ENCODE measurements at places on chromosomes 4 and X.

DNA sequence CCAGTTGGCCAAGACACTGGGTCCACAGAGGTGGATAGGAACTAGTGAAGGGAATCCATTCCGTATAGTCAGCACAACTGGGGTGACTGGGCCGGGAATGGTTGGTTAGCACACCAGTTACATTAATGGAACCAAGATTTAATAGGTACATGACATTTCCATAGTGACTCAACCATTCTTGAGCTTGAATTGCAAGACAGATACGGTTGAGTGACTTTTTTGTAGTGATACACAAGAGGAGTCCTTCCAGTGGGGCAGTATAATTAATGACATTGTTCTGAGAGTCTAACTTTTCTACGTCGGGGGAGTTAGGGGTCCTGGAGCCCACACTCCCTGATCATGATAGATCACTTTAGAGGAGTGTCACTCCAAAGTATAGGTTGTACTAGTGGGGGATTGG is 211.6 kb upstream of the CXCL13 start:
- no peak for DNase-seq

DNA sequence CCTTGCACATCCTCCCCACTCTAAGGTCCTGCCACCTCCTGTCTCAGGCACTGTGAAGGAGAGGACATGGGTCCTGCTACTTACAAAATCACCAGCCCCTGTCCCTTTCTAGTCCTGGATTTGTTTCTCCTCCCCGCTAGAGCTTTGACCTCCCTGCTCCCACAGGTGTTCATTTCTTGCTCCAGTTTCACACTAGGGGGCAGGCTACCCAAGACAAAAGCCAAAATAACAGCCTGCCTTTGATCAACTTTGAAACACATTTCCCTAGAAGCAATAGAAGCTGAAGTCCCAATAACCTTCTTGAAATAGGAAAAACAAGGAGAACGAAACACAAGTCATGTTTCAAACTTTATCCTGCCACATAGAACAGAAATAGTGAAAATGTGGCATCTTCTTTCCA is 164.4 kb downstream of the QDPR start:
- DNase-seq: no peak

- no peak for DNase-seq
These were observed 18.5 kb downstream of the ACSL1 start for GRCh38 chr4:184807256-184807655.

- DNase-seq: no peak
These were observed 47.9 kb downstream of the DCAF8L1 start for GRCh38 chrX:27933361-27933760.

- DNase-seq: no peak
These were observed 37.0 kb downstream of the NPY5R start for GRCh38 chr4:163380703-163381102.

DNA sequence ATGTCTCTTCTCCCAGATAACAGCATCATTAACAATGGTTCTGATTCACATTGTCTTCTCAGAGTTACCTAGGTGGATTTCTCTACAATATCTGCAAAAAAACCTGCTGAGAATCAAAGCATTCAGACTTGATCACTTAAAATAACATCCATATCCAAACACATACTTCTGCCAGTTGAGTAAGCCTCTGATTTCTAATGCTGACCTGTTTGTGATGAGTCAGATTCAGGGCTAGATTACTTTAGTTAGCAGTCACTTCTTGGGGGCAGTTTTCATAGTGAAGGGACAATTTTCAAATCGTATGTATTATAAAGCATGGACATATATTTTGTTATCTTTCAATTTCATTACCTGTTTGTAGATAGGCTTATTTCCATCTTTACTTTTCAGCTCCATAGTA is 35.5 kb downstream of the CCNI start:
- DNase-seq: no peak
